ENCODE measurements at places on chromosomes 3 and 15. TPM values are rescaled to one million over a fixed set of nuclear protein-coding genes. Genes with fewer than 3 reads are reported as not detected.

CTXN2 gene
- not detected for polyA plus RNA-seq

CDCP1 gene
- polyA plus RNA-seq: 30.6 TPM

LSAMP gene
- 2.9 TPM for polyA plus RNA-seq

TMC3 gene
- polyA plus RNA-seq: 0.25 TPM

NRG4 gene
- polyA plus RNA-seq: 0.92 TPM

FBXL22 gene
- 2.1 TPM for polyA plus RNA-seq

CIDEC gene
- polyA plus RNA-seq: 557 TPM

DNA sequence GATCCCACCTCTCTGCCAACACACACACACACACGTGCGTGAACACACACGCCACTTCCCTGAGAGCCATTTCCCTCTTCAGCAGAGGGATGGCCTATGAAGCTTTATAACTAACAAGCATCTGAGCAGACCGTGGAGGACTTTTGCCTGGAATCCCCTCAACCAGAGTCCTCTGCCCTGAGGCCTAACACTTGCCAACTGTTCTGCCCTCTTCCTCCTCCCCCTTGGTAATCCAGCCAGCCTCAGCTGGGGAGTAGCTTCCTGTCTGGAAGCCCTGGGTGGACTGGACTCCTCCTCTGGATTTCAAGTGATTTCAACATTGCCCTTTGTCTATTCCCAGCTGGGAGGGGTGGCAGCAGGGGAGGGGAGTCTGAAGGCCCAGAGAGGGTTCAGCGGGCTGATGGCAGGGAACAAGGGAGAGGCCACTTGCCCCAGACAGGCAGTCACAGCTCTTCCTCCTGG lies 68.4 kb upstream of the HACD2 start:
- peak overlapping the region; percentile 44 for H3K27ac ChIP-seq
- DNase-seq: peak; percentile 85
- no peaks in the 10 kb centered on the region for H3K4me1 ChIP-seq
- H3K36me3 ChIP-seq: peaks cover 34% of the 10 kb centered on the region

- no peaks in the 10 kb centered on the region for H3K27me3 ChIP-seq
Measured at GRCh38 chr3:104909198-104909597, 457.5 kb upstream of the ALCAM start.

DNA sequence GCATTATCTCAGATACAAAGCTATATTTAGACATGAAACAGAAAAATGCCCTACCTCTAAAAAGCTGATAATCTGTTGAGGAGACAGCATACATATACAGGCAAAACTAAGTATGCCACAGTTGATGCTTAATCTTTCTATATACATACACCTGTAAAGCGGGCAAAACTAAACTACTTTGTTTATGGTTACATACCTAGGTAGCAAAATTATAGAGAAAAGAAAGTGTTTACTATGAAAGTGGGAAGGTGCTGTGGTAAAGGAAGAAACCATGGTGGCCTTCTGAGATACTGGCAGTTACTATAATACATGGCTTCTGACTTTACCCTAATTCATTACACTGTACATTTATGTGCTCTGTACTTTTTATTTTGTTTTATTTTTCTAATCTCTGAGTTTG lies 36.0 kb upstream of the NR1I2 start:
- H3K27ac ChIP-seq: no peak overlapping the region
- no peaks in the 10 kb centered on the region for H3K4me1 ChIP-seq
- H3K27me3 ChIP-seq: no peaks in the 10 kb centered on the region
- H3K4me3 ChIP-seq: no peak overlapping the region
- no peaks in the 10 kb centered on the region for H3K36me3 ChIP-seq

DNA sequence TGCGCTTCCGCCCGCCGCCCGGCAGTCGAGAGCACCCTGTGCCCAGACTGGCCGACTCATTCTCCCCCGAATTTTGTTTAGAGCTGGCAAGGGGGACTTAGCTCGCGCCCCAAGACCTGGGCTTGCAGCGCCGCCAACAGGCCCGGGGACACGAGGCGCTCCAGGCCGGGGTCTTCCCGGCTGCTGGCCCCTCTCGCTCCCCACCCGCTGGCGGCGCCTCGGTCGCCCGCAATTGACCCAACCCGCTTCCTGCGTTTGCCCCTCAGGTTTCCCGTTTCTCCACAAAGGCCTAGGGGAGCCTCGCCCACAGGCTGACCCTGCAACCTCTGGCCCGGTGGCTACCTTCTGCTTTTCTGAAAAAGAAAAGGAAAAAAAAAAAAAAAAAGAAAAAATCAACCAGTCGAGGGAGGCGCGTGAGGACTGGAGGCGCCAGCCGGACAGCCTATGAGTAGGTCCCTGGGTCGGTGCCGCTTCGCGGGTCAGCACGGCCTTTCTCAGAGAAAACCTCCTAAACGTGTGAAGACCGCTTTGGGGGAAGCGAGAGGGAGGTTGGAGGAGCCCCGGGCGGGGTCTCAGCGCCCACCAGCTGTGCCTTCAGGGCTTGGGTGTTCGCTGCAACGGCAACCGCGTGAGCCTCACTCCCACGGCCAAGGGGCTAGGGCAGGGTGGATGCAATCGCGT lies 7.2 kb downstream of the FOXL2 start:
- H3K27ac ChIP-seq: no peak overlapping the region
- peaks cover 3% of the 10 kb centered on the region for H3K4me1 ChIP-seq
- H3K27me3 ChIP-seq: peaks cover 57% of the 10 kb centered on the region
- peak; percentile 21 for DNase-seq

- no peak for DNase-seq
- no peak overlapping the region for H3K4me3 ChIP-seq
- no peak overlapping the region for H3K27ac ChIP-seq
- H3K4me1 ChIP-seq: no peaks in the 10 kb centered on the region
- H3K36me3 ChIP-seq: peaks cover 6% of the 10 kb centered on the region
Measured at GRCh38 chr3:139629033-139629432, 48.7 kb downstream of the NMNAT3 start.

GRCh38 chr15:56608993-56609392 lies 124.3 kb downstream of the ZNF280D start:
- H3K4me1 ChIP-seq: no peaks in the 10 kb centered on the region
- no peaks in the 10 kb centered on the region for H3K27me3 ChIP-seq
- no peak for DNase-seq
- H3K27ac ChIP-seq: no peak overlapping the region
- H3K36me3 ChIP-seq: no peaks in the 10 kb centered on the region

DNA sequence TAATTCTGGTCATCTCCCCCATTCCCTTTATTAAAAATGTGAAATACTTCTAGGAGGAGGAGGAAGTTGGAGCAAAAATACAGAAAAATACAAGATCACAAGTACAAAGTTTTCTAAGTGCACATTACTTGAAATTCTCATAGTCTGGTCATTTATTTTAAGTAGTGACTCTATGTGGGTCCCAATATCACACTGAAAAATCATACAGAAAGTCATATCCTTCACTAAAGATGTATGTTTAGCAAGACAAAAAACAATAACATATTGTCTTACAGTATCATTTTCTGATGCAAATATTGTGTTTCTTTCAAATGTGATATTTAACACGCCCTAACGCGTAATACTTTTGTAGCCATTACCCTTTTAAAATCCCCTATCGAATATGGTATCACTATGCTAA lies 2.5 kb downstream of the ALDH1A2 start:
- no peak for DNase-seq
- H3K27ac ChIP-seq: no peak overlapping the region
- H3K4me1 ChIP-seq: no peaks in the 10 kb centered on the region
- no peak overlapping the region for H3K4me3 ChIP-seq

DNA sequence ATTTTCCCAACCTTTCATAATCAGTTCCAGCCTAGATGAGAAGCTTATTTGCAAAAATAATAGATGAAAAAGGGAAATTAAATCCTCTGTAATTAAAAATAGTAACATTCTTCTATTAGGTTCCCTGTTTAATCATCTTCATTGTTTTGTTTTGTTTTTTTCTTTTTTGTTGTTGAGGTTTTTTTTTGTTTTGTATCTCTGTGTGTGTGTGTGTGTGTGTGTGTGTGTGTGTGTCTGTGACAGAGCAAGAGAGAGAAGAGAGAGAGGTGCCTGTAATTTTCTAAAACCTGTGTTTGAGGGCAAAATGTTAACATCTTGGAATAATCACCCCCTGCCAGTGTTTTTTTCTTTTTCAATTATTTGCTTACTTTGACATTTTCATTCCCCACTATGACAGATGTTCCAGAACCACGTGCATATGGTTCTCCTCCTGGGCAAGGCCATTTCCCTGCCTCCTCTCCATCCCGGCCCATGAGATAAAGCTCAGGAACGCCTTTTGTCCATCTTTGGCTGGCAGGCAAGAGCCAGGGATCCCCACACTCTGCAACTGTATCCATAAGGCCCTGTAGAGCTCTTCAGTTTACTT lies 121.8 kb upstream of the NR2E3 start:
- H3K36me3 ChIP-seq: no peaks in the 10 kb centered on the region
- peaks cover 4% of the 10 kb centered on the region for H3K4me1 ChIP-seq
- H3K27ac ChIP-seq: no peak overlapping the region
- H3K27me3 ChIP-seq: no peaks in the 10 kb centered on the region
- no peak for DNase-seq

GRCh38 chr3:17974206-17974841 lies 231.9 kb upstream of the TBC1D5 start:
- no peak overlapping the region for H3K27ac ChIP-seq
- no peaks in the 10 kb centered on the region for H3K27me3 ChIP-seq
- no peak for DNase-seq
- peaks cover 5% of the 10 kb centered on the region for H3K4me1 ChIP-seq
- H3K36me3 ChIP-seq: no peaks in the 10 kb centered on the region
- no peak overlapping the region for H3K4me3 ChIP-seq
